Transverse colon (tissue), 4 donors: ENCODE measurements at places on chromosomes 6 and 20. TPM values are rescaled to one million over a fixed set of nuclear protein-coding genes. Genes with fewer than 3 reads are reported as not detected.

- DNase-seq, result no peak
- H3K36me3 ChIP-seq, result no peaks in the 10 kb centered on the region
- no peaks in the 10 kb centered on the region for H3K4me1 ChIP-seq
- H3K27ac ChIP-seq, result no peak overlapping the region
- H3K27me3 ChIP-seq, result no peaks in the 10 kb centered on the region
Measured at GRCh38 chr6:80158478-80158989, 52.1 kb downstream of the BCKDHB start.

The ZBTB9 gene
- 2.2 TPM for total RNA-seq

DNA sequence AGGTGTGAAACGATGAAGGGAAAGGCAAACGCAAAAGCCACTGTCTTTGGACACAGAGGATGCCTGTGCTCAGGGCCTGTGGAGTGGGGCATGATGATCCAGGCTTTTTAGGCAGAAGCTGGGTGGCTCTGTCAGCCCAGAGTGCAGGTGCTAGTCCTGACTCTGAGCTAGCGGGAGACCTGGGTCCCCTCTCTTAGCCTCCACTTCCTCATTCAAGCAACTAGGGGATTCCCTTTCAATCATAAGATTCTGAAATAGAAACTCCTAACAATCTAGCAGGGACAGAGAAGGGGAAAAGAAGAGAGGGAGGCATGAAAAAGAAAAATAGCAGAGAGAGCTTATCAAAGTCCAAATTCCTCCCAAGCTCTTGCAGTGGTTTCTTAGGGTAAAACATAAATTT lies 7.6 kb upstream of the HIVEP2 start:
- H3K4me3 ChIP-seq, result no peak overlapping the region
- H3K27ac ChIP-seq, result no peak overlapping the region
- no peaks in the 10 kb centered on the region for H3K27me3 ChIP-seq
- no peaks in the 10 kb centered on the region for H3K36me3 ChIP-seq

GRCh38 chr6:107655245-107655644 lies 165.3 kb downstream of the SOBP start:
- H3K27ac ChIP-seq, result no peak overlapping the region
- no peak overlapping the region for H3K4me3 ChIP-seq
- H3K36me3 ChIP-seq, result no peaks in the 10 kb centered on the region
- H3K4me1 ChIP-seq, result peaks cover 46% of the 10 kb centered on the region
- DNase-seq, result no peak

GRCh38 chr6:66628917-66629316 lies 921.9 kb upstream of the EYS start:
- no peaks in the 10 kb centered on the region for H3K36me3 ChIP-seq
- H3K4me3 ChIP-seq, result no peak overlapping the region
- no peak overlapping the region for H3K27ac ChIP-seq
- no peak for DNase-seq
- no peaks in the 10 kb centered on the region for H3K27me3 ChIP-seq
- H3K4me1 ChIP-seq, result no peaks in the 10 kb centered on the region

DNA sequence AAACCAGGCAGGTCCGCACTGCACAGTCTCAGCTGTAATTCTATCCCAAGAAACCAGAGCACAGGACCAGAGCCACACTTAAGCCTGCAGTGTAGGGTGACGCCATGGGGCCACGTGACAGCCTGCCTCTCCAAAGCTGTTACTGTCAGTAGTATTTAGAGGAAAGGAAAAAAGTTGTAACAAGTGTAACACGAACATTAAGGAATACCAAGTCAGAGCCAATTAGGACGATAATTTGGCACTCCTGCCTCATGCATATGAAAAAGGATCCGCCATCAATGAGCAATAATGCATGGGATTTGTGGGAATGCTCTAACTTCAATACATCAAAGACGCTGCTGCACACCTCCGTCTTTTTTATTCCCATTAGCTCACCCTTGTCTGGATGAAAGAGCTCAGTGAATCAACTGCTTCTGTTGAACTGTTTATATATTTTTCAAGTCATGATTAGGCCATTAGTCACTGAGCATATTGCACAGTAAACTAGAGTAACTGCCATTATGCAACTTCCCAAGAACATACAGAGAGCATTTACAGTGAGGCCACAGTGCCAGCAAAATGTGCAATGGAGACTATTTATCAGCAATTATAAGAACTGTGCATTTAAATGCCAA lies 79.9 kb downstream of the ATXN1 start:
- H3K4me3 ChIP-seq, result no peak overlapping the region
- H3K27ac ChIP-seq, result no peak overlapping the region
- H3K27me3 ChIP-seq, result no peaks in the 10 kb centered on the region
- DNase-seq, result no peak

- no peak for DNase-seq
- no peaks in the 10 kb centered on the region for H3K4me1 ChIP-seq
- no peak overlapping the region for H3K4me3 ChIP-seq
- H3K36me3 ChIP-seq, result no peaks in the 10 kb centered on the region
Measured at GRCh38 chr6:100944644-100945043, 63.5 kb upstream of the ASCC3 start.

The RAB44 gene
- 0.32 TPM for total RNA-seq

- peak; percentile 64 for DNase-seq
- H3K36me3 ChIP-seq, result no peaks in the 10 kb centered on the region
- H3K27ac ChIP-seq, result no peak overlapping the region
- H3K4me1 ChIP-seq, result peaks cover 12% of the 10 kb centered on the region
- peaks cover 69% of the 10 kb centered on the region for H3K27me3 ChIP-seq
Measured at GRCh38 chr20:51860111-51860882, 58.0 kb upstream of the SALL4 start.

GRCh38 chr6:2990248-2990931 lies 9.3 kb upstream of the NQO2 start:
- H3K27ac ChIP-seq, result peak overlapping the region; percentile 97
- peaks cover 33% of the 10 kb centered on the region for H3K4me1 ChIP-seq
- H3K4me3 ChIP-seq, result peak overlapping the region; percentile 76
- H3K27me3 ChIP-seq, result no peaks in the 10 kb centered on the region
- peak; percentile 38 for DNase-seq

GRCh38 chr6:152206072-152206818 lies 398.8 kb downstream of the ESR1 start:
- H3K4me3 ChIP-seq, result no peak overlapping the region
- H3K4me1 ChIP-seq, result no peaks in the 10 kb centered on the region
- DNase-seq, result peak; percentile 45
- no peaks in the 10 kb centered on the region for H3K27me3 ChIP-seq
- H3K36me3 ChIP-seq, result peaks cover 19% of the 10 kb centered on the region

GRCh38 chr20:37334450-37334849 lies 11.5 kb upstream of the SRC start:
- H3K36me3 ChIP-seq, result no peaks in the 10 kb centered on the region
- no peak overlapping the region for H3K4me3 ChIP-seq
- no peak for DNase-seq
- H3K27ac ChIP-seq, result no peak overlapping the region

The RBM24 gene
- total RNA-seq, result not detected

The RTEL1 gene
- 18.8 TPM for total RNA-seq
